ENCODE measurements at places on chromosomes 13 and 19. TPM values are rescaled to one million over a fixed set of nuclear protein-coding genes. Genes with fewer than 3 reads are reported as not detected.

The CCL25 gene
- not detected for total RNA-seq

The TEX29 gene
- not detected for total RNA-seq

The ZNF540 gene
- 4.5 TPM for total RNA-seq

GRCh38 chr13:80939581-80939980, 598.7 kb upstream of the SPRY2 start:
- DNase-seq = no peak

DNA sequence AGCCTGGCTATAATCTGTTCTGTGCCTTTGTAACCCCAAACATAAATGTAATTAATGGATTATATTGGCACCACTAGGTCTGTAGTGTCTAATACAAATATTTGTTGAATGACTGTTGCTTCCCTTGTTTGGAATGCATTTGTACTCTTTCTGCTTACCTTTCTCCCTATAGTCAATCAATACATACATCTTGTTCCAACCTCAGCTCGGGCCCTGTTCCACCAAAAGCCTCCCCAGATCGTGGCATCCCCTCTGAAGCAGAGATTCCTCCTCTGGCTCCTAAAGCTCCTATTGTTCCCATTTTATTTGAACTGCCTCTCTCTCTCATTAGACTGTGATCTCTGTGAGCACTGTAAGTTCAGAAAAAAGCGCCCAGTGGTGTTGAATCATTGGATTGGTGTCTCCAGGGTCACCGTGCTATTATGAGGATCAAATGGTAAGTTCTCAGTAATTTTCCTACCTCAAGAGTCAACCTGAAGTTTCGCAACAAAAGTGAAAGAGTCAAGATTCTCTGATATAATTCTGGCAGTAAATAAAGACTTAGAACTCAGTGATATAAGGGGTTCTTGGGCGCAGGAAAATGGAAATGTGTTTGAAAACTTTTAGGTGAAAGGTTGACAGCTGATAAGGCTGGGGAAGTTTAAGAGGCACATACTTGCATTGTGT, 151.5 kb downstream of the KLF5 start:
- no peak for DNase-seq

DNA sequence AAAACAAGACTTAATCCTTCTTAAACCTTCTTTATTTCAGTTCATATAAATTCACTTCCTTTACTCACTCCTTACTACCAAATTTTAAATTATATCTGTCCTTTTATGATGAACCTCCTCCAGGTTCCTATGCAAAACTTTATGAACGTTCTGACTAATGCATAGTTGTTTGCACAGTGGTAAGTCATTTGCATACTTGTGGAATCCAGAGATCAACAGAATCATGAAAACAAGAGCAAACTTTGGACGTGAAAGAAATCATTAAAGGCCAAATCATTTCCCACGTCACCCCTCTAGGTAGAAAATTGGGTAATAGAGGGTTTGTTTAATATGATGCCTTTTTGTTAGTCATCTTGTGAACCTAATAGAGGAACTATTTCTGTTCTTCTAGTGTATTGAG, 32.3 kb upstream of the MYCBP2 start:
- no peak for DNase-seq

DNA sequence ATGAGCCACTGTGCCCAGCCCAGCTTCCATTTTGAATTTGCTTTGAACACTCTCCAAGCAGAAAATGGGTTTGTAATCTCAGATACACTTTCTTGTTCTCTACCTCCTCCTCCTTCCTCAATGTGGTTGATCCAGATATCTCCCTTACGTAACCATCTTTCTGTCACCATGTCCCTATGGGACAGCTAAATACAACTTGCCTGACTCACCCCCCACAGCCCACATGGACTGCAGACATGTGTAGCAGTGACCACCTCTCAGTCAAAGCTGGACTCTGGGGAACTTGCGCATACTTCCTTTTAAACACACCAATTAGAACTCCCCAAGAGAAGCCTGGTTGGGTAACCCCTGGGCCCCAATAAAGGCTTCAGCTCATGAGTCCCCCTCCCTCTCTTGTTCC, 10.8 kb upstream of the ZNF799 start:
- no peak for DNase-seq

DNA sequence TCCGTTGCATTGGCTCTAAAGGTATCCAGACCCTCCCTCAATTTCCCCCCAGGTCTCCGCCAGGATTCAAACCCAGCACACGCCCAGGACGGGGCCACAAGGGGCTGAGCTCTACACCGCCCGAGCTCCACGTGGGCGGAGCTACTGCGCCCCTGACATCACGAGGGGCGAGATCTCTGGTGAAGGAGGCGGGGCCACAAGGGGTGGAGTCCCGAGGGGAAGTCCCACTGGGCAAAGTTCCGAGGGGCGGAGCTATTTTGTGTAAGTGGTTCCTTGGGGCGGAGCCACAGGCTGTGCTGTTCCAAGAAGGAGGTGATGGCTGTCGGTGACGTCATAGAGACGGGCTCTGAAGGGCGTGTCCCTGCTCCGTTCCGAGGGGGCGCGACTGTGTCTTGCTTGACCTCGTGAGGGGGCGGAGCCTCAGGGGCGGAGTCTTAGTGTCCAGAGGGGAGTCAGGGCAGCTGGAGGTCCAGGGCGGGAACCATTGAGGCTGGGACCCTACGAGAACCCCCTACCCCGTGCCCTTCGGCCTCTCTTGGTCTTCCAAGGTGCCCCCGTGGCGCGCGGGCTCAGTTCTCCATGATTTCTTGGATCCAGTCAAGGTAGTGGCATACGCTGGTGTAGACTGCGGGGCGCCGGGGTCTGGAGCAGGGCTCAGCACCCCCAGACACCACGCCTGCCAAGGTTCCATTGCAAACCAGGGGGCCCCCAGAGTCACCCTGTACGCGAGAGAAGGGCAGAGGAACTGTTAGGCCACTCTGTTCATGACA, 1.3 kb upstream of the KLK8 start:
- no peak for DNase-seq
